Muscle of leg (tissue), 16 donors: ENCODE measurements at places on chromosomes 4 and X. TPM values are rescaled to one million over a fixed set of nuclear protein-coding genes. Genes with fewer than 3 reads are reported as not detected.

DNA sequence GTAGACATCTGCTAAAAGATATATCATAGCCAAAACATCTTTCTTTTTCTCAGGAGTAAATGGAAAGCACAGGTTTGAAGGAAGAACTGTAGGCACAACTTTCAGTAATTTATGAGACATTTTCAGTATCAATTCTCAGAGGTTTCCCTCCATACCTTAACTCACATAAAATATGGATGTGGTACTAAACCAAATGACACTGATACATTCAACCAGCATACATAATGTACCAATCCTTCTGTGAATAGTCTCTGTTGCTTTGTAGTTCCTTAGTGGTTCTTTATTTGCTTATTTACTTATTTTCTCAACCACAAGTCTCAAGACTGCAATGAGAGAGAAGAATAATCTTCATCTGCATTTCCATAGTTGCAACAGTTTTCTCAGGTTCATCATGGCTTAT is 96.1 kb downstream of the ARHGAP24 start:
- no peaks in the 10 kb centered on the region for H3K27me3 ChIP-seq
- no peak overlapping the region for H3K27ac ChIP-seq
- peaks cover 6% of the 10 kb centered on the region for H3K36me3 ChIP-seq
- no peak for DNase-seq

GRCh38 chr4:73721909-73722308 is 18.5 kb upstream of the CXCL8 start:
- H3K27ac ChIP-seq = no peak overlapping the region
- no peak for DNase-seq
- no peaks in the 10 kb centered on the region for H3K36me3 ChIP-seq
- no peak overlapping the region for H3K4me3 ChIP-seq
- H3K27me3 ChIP-seq = no peaks in the 10 kb centered on the region

GRCh38 chrX:142873214-142873613 is 152.5 kb upstream of the SPANXN4 start:
- no peaks in the 10 kb centered on the region for H3K27me3 ChIP-seq
- no peak for DNase-seq
- H3K4me3 ChIP-seq = no peak overlapping the region
- H3K27ac ChIP-seq = no peak overlapping the region

GRCh38 chrX:18652636-18653035 is 19.3 kb downstream of the RS1 start:
- no peak overlapping the region for H3K27ac ChIP-seq
- no peak for DNase-seq
- no peak overlapping the region for H3K4me3 ChIP-seq
- peaks cover 9% of the 10 kb centered on the region for H3K27me3 ChIP-seq
- no peaks in the 10 kb centered on the region for H3K4me1 ChIP-seq

USP51 gene
- 4.1 TPM for total RNA-seq

GRCh38 chrX:9749146-9749692 is 16.4 kb downstream of the GPR143 start:
- peaks cover 5% of the 10 kb centered on the region for H3K4me1 ChIP-seq
- H3K27ac ChIP-seq = no peak overlapping the region
- no peaks in the 10 kb centered on the region for H3K36me3 ChIP-seq
- DNase-seq = no peak
- H3K27me3 ChIP-seq = peaks cover 25% of the 10 kb centered on the region
